ENCODE measurements at places on chromosomes 2 and 18.

DNA sequence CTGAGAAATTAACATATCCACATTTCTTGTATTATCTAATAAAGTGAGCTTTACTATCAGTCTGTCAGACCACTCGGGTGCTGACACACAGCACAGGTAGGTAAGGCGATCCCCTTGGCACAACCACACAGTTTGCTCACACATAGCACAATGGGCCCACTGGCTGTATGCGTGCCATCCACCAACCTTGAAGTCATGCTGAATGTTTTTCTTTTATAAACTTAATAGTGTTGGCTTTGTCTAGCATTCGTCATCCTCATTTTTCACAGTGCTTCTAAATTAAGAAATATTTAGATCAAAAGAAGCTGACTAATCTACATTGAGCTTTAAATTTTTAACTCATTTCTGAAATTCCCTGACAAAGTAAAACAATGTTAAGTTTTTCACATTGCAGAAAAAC is 50.0 kb upstream of the PAPOLG start:
- DNase-seq: no peak

GRCh38 chr2:61421611-61422010 is 49.3 kb downstream of the USP34 start:
- DNase-seq: no peak

GRCh38 chr2:230007931-230008707 is 60.6 kb downstream of the SLC16A14 start:
- peak; percentile 7 for DNase-seq

GRCh38 chr2:149651229-149651628 is 63.7 kb upstream of the MMADHC start:
- DNase-seq: no peak

- DNase-seq: no peak
These were observed 40.2 kb upstream of the SLC35F5 start for GRCh38 chr2:113796592-113797175.

- no peak for DNase-seq
These were observed 419.6 kb upstream of the POU3F3 start for GRCh38 chr2:104434318-104434792.

All from esophagus squamous epithelium (tissue), 5 donors.